ENCODE measurements at places on chromosomes 16 and 17.

- no peak for DNase-seq
Observed at GRCh38 chr17:9215465-9215864, 194.2 kb downstream of the NTN1 start.

DNA sequence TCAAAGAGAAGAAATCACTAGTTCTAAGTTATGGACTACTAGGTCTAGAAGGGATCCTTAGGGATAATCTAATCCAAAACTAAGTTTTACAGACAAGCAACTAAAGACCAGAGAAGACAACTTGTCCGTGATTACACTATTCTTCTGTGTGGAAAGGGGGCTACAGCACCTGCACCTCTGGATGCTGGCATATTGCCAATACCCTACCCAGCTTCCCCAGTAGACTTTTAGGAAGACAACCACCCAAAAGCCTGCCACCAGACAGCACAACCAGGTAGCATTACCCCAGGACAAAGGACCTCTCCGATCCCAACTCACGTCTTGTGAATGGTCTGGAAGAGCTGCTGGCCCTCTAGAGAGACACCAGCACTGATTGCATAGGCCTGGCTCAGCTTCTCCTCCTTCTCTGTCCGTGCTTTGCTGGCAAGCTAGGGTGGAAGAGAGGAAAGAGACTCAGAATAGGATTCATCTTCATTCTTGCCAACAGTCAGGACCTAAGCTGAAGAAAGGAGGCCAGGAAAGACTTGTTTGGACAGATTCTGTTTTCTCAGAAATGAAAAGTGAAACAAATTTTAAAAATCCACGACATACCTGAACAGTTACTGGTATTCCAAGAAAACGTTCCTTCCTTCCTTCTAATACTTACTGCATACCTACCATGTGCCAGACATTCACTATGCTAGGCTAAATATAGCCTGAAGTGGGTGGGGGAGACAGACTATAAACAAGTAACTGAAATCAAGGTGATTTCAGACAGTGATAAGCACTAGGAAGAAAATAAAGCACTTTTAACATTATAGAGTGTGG, 25.3 kb upstream of the TMEM101 start:
- no peak for DNase-seq

- DNase-seq, result peak; percentile 71
Observed at GRCh38 chr16:78796221-78796866, 696.9 kb downstream of the WWOX start.

DNA sequence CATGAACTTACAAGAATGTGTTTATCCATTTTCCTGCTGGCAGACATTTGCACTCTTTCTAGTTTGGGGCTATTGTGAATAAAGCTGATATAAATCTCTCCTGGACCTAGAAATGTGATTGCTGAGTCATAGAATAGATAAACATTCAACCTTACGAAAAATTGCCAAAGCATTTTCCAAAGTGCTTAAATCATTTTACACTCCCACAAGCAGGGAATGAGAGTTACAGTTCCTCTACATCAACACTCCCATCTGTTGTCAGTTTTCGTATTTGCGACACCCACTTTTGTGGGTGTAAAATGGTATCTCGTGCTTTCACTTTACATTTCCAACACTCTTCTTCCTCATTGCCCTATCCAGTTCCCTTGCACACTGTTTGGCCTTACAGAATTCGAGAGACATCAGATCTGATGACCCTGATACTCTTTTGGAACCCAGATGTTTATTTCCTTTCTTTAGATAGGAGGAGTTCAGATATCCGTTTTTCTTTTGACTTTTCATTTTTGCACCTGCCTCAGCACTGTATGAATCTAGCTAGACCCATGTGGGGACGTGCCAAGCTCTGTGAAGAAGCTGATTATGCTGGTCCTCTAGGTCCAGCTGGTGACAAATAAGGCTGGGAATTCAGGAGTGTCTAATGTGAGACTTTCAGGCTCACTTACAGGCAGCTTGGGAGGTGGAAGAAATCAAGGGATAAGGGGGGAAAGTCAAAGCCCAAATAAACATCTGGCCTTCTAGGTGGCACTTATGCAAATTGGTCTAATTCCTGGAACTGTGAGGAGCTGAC, 14.0 kb downstream of the SOX9 start:
- DNase-seq, result no peak

- DNase-seq, result no peak
Observed at GRCh38 chr16:89637379-89637778, 20.1 kb downstream of the CHMP1A start.

- DNase-seq, result no peak
Observed at GRCh38 chr17:69461951-69462369, 47.5 kb downstream of the MAP2K6 start.

DNA sequence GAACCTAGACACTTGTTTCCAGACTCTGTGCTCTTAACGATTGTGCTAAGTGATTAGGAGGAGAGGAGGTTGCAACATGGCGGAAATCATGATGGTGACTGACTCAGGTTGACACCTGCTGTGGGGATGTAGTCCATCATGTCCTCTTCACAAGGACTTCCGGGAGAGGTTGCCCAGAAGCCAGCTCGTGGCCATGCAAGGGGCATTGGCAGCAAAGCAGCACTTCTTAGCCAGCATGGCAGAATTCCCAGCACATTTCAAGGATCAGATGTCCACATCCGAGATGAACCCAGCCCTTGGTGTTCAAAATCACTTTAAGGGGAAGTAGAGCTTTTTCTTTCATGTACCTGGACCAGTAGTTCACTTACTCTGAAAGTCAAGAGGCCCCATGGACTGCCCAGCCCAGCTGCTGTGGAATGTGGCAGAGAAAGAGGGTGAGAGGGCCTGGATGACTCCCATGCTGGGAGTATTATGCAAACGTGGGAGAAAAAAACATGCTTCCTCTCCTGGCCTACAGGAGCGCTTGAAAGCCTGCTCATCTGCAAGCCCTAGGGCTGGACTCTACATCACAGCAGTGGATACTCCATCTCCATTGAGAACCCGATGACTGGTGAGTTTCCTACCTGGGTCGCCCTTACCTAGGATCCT, 65.5 kb downstream of the IRX6 start:
- no peak for DNase-seq

GRCh38 chr16:86398622-86399021, 111.7 kb upstream of the FOXF1 start:
- no peak for DNase-seq

DNA sequence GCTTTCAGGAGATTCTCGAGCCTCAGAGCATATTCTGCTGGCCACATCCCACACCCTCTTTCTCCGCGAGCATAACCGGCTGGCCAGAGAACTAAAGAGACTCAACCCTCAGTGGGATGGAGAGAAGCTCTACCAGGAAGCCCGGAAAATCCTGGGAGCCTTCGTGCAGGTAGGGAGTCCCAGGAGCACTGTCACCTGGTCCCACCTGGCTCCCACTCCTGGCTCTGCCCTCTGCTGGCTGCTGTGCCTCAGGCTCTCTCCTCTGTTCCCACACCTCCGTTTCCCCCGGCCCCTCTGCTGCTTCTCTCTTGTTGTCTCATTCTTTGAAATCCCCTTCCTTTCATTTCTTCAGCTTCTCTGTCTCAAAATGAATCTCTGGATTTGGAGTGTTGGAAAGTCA, 16.4 kb downstream of the LPO start:
- DNase-seq, result no peak

DNA sequence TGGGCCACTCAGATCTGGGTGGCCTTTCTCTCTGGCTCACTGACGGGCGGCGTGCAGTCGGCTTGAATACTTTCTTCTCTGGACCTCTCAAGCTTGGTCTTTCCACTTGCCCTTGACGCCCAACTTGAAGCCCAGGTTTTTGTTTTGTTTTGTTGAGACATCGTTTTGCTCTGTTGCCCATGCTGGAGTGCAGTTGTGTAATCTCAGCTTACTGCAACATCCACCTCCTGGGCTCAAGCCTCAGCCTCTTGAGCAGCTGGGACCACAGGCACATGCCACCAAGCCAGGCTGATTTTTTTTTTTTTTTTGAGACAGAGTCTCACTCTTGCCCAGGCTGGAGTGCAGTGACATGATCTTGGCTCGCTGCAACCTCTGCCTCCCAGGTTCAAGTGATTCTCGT, 22.7 kb upstream of the KIF19 start:
- no peak for DNase-seq

- no peak for DNase-seq
Observed at GRCh38 chr16:72092832-72093447, 480 bp downstream of the TXNL4B start.

DNA sequence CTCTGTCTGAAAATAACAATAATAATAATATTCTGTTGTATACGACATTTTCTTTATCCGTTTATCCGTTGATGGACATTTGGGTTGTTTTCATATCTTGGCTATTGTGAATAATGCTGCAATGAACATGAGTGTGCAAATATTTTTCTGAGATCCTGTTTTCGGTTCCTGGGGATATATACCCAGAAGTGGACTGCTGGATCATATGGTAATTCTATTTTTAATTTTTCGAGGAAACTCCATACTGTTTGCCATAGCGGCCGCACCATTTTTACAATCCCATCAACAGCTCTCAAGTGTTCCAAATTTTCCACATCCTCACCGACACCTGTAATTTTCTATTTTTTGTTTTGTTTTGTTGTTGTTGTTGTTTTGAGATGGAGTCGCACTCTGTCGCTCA, 5.3 kb upstream of the PRSS41 start:
- no peak for DNase-seq

DNA sequence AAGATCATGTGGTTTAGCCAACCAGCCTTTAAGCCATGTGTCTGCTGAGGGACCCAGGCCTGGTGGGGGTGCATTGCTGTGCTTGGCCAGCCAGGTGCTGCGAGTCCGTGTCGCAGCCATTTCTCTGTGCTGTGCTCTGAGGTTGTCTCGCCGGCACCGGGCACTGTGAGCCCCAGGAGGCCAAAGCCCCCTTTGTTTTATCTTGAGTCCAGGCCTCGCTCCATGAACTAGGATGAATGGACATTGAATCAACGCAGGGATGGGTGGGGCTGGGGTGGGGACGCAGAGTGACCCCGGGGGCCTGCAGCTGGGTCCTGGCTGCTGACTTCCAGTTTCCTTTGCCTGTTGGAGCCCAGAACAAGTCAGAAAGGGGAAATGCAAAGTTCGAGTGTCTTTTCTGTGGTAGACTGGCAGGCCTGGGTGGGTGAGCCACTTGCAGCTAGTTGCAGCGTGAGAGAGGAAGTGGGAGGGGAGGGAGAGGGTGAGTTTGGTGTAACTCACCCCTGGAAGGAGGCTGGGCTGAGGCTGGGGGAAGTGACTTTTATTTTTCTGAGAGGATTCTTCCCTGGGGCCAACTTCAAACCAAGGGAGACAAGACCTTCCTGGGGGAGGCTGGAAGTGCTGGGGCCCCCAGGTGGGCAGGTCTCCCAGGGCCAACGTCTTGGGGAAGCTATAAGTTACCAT, 324.7 kb downstream of the SEC14L1 start:
- DNase-seq, result no peak

GRCh38 chr17:336110-337021, 16.2 kb downstream of the RPH3AL start:
- no peak for DNase-seq

DNA sequence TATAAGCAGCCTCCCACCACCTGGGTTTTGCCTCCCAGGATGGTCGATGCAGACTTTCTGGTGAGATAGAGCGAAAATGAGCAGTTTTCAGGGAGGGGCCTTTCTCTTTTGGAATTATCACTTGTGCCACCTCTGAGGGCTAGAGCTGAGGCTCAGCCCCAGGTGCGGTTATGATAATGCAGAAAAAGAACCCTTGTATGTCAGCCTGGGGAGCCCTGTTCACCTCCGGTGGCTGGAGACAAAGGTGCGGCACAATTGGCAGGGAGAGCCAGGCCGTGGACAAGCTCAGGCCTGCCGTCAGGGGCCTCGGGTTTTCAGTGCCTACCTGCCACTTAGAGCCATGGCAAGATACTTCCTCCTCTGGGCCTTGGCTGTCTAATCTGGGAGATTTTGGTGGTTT, 4.4 kb downstream of the SCPEP1 start:
- DNase-seq, result no peak

- no peak for DNase-seq
Observed at GRCh38 chr16:85029981-85030401, 2.4 kb downstream of the KIAA0513 start.

DNA sequence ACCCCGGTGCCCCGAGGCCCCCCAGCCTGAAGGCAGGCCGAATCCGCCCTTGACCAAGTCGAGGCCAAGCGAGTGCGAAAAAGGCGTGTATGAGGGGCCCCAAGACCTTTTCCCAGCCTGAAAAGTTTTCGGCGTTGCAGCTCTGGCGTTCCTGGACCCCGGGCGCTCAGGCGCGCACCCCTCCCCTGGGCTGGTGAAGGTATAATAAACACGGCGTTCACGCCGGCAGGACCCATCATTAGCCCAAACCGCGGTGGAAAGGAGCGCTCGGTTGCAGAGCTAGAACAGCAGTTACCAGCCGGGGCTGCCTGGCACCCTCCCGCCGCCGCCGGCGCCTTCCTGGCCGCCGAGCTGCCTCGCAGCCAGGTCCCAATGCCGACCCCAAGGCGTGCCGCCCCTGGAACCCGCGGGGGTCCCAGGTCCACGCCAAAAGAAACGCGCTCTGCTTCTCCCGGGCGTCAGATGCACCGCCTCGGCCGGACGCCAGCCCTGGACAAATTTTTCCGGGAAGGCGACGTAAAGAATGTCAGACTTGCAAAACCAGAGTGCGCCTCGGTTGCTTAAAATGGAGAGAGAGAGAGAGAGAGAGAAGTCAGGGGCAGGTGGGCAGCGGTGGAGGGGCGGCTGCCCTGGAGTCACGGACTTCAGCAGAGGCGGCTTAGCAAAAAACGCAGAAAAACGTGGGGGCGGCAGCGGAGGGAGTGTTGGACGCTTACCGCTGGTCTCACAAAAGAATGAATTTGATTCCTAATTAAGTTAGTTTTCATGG, 11.5 kb upstream of the FOXF1 start:
- DNase-seq, result no peak

DNA sequence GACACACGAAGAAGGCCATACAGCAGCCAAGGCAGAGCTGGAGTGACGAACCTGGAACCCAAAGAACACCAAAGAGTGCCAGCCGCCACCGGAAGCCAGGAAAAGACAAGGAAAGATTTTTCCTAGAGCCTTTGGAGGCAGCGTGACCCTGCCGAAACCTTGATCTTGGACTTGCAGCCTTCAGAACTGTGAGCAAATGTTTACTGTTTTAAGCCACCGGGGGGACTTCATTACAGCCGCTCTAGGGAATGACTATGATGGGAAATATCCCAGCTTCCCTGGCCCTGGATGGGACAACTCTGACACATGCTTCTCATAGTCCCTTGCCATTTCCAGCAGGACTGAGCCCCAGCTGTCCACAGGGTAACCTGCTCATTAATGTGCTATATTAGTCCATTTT, 270.6 kb downstream of the HAPSTR1 start:
- DNase-seq, result peak; percentile 18

DNA sequence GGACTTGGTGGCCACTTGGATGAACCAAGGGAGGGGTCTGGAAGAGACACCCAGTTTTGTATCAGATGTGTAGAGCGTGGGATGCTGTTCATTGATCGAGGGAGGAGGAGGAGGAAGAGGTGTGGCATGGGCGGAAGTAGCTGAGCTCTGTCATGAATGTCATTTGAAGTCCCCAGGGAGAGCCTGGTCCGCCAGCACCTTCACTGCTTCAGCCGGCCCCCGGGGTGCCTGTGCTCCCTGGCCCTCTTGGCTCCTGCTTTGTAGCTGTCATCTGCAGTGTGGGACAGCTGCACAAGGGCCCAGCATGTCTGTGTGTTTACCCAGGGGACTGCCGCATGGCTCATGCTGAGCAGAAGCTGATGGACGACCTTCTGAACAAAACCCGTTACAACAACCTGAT, 75.4 kb upstream of the RBL2 start:
- DNase-seq, result no peak
